ENCODE measurements at places on chromosomes 2 and 18.

- no peak for DNase-seq
These were observed 151.3 kb downstream of the KLHL29 start for GRCh38 chr2:23536326-23536725.

- DNase-seq = no peak
These were observed 425 bp downstream of the ASB3 start for GRCh38 chr2:53786352-53786704.

DNA sequence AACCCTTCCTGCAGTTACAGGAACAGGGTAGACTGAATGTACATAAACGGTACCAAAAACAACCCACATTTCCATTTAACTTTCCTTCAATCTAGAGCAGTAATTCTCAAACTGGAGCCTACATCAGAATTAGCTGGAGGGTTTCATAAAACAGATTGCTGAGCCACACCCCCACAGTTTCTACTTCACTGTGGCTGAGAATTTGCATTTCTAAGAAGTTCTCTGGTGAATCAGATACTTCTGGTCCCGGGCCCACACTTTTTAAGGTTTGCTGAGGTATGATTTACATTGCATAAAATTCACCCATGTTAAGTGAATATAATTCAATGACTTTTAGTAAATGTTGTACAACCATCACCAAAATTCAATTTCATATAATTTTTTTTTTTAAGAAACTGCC is 113.7 kb downstream of the SRBD1 start:
- DNase-seq = no peak

GRCh38 chr18:49548229-49548636 is 13.6 kb upstream of the LIPG start:
- DNase-seq = peak; percentile 17

DNA sequence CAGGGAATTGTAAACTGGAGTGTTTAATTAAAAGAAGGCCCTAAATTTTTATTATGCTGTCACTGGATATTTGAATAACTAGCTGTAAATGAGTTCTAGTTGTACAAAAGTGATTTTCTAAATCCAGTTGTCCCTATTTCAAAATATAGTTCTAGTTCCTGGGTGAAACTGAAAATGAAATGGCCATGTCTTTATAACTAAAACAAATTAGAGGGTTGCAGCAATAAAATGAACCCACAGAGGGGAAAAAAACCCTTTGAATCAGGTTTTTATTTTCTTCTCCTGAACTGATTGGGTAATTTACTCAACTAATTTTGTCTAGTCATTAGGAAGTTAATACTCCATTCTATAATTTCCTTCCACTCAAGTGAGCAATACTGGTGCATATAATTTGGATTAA is 55.6 kb upstream of the MAP4K3 start:
- no peak for DNase-seq

GRCh38 chr18:9096007-9096371 is 6.5 kb upstream of the NDUFV2 start:
- no peak for DNase-seq

DNA sequence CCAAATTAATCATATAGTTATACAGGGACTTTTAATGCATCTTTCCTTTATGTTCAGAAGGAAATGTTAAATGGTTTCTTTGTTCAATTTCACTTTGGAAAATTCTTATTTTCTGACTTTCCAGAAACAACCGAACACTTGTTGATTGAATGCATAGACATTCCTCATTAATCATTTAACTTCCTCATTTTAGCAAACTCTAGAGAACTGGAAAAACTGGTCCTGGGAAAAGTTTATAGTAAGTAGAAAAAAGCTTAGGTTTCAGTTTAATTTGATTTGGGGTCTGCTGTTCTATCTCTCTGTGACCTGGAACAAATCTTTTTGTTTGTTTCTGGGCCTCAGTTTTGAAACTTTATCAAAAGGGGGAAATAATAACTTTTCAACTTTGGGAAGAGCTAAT is 320.4 kb downstream of the CMPK2 start:
- DNase-seq = no peak

DNA sequence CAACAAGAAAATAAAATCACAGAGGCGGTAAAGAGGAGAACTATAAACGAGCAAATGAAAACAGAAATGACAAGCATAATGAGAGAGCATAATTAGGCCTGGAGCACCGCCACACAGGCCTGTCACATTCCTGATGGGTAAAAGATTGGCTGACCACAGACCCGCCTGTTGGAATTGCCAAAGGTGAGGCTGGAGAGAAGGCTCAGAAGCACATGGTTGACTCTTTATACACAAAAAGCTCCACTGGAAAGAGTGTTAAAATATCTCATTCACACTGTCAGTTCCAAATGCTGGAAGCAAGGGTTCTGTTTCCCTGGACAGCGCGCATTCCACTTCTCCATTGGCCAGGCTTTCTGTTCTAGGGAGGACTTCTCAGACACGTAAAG is 5.9 kb upstream of the LGALSL start:
- DNase-seq = no peak

GRCh38 chr2:238938401-238939055 is 90.6 kb downstream of the TWIST2 start:
- peak; percentile 94 for DNase-seq

- DNase-seq = no peak
These were observed 69.5 kb downstream of the BAZ2B start for GRCh38 chr2:159546716-159547430.

GRCh38 chr2:212777020-212777491 is 238.5 kb upstream of the ERBB4 start:
- peak; percentile 3 for DNase-seq

DNA sequence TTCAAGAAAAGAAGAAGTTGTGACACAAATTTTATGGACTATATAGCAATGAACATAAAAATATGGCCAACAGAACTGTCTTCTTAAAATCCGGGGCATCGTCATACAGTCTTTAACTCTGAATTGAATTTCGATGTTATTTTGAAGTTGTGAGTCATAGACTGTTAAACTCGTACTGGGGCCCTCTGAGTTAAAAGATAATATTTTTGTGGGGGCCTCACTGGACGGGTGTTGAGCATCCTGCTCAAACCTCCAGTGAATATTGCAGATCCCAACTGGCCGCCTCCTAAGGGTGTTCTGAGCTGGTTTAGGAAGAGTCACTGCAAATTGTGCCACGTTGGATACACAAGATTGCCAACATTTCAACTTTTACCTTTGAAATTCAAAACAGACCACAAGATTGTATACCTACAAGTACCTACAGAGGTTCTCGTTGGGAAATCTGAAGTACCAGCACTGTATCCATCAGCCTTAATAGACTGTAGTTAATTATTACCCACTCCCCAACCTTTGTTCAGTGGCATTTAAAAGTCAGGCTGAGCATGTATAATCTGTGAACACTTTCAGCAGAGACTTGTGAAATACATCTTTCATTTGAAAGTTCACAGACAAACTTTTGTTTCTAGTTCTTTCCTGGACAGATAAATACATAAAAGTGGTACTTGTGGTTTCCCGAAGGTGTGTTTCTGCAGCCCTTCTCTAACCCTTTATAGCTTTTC is 27.8 kb downstream of the KLHL23 start:
- no peak for DNase-seq

DNA sequence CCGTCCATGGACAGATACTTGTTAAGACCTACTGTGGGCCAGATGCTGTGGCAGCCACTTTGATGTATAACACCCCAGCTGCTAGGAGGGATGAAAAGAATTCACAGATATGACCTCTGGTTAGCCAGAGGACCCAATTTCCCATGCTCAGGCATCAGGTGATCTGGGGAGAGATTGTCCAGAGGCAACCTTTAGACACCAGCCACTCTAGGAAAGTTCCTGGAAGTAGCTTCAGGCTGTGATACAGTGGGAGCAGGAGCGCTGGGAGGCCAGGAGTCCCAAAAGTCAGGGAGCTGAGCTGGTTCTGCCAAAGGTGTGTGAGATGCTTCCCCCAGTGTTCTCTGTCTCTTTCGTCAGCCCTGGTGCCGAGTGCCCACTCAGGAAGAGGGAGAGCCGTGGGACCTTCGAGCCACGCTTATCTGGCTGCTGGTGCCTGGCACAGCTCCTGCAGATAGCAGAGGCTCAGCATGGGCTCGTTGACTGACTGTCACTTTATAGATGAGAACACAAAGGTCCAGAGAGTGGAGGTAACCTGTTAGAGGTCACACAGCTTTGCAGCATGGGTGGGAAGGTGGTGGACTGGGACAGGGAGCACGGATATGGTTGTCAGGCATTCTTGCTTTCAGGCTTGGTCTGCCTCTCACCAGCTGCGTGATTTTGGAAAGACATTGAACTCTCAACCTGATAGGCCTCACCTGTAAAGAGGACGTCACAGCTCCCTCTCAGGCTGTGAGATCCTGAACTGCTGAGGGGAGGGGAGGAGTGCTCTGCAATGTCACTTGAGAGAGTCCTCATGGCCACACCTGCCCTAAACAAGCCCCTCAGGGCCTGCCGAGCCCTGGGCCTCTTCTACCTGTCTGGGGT is 7.8 kb upstream of the RALB start:
- no peak for DNase-seq

DNA sequence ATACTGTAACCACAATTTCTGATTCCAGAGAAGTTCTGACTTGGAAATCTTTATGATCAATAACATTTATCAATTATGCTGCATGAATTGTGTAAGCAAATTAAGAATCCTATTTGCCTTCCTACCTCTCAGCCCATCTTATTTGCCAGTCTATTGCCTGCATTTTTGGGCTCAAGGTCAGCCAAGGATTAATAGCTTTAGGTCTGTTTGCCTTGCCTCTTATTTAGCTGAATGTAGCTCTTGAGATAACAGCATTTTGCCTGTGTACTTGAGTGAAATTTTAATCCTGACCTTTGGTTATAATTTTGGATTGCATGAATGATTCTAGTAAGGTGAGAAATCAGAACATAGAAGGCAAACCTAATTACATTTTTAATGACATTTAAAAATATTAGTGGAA is 51.2 kb downstream of the MYO3B start:
- DNase-seq = no peak

DNA sequence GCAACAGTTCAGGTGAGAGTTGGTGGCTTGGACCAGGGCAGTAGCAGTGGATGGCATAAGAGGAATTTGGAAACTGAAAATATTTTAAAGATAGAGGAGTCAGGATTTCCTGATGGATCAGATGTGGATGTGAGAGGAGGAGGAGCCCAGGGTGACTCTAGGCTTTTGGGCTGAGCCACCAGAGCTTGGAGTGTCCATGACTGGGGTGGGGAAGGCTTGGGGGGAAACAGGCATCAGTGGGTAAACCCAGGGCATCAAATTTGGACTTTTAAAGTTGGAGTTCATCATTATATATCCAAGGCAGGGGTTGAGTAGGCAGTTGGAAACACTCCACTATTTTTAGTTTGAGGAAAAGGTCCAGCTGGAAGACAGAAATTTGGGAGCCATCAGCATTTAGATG is 27.3 kb upstream of the ASB18 start:
- no peak for DNase-seq

GRCh38 chr2:240594511-240595380 is 8.2 kb downstream of the CAPN10 start:
- no peak for DNase-seq

- no peak for DNase-seq
These were observed 132.8 kb upstream of the ACVR2A start for GRCh38 chr2:147712051-147712450.

GRCh38 chr2:180291552-180292421 is 284.7 kb upstream of the CWC22 start:
- DNase-seq = no peak

DNA sequence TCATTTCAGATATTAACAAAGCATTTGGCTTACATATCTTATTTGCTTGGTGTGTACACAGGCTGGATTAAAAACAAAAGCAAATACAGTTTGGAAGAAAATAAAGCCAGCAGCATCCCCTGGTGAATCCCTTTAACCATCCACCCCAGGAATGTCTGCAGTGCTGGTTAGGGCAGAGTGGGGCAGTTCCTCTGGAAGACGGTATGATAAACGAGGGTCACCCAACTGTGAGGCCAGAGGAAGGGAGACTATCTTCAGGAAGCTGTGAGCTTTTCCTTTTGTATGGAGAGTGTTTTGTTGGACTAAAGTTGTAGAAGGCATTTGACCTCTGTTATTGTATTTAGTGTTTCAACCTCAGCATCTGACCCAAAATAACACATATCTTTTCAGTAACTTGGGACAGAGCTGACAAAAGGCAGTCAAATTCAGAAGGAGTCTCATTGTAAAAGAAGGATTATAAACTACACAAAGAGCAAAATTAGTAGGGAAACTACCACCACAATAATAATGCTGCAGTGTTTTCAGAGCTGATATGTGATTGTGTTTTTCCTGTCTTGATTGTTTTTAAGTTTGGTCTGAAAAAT is 159.1 kb downstream of the FMNL2 start:
- no peak for DNase-seq

- DNase-seq = no peak
These were observed 36.1 kb downstream of the DHRS9 start for GRCh38 chr2:169105476-169105875.

- no peak for DNase-seq
These were observed 61.4 kb downstream of the MTCL1 start for GRCh38 chr18:8766559-8767293.

GRCh38 chr2:2007551-2008501 is 263.5 kb upstream of the PXDN start:
- no peak for DNase-seq

DNA sequence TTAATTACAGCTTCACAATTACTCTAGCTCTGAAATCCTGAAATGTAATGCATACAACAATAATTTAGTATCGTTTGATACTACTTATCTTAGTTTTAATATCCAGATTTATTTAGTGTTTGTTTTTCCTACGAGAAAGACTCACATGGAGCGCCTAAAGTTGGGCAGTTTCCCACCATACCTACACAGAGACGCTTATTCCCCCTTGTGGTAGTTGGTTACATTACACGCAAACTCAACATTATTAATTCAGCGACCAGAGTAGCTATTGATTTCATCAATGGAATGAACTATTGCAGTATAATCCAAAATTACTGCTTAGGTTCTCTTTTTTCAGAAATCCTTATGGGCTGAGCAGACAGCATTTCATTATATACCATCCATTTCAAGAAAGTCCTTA is 164.0 kb upstream of the REG3G start:
- no peak for DNase-seq

- DNase-seq = no peak
These were observed 36.7 kb downstream of the NCK2 start for GRCh38 chr2:105781274-105781978.

GRCh38 chr18:59950215-59950944 is 50.6 kb downstream of the PMAIP1 start:
- peak; percentile 62 for DNase-seq

GRCh38 chr2:230908092-230908594 is 16.9 kb downstream of the GPR55 start:
- no peak for DNase-seq

DNA sequence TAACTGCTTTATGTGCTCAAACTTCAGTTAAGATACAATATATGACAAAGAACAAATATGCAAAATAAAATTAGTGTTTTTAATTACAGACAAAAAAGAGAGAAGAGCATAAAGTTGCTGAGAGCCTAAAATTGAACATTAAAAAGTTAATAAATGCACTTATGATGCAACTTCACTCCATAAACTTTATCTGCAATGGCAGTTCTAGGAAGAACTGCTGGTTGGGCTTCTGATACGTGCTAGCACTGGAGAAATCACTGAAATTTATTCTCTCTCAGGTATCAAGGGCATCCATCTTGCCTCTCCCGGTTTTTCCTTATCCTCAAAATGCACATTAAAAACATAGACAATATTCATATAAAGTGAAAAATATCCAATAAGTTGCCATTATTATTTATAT is 35.7 kb downstream of the MYO3B start:
- no peak for DNase-seq

- DNase-seq = no peak
These were observed 49.1 kb downstream of the ZEB2 start for GRCh38 chr2:144470816-144471215.

GRCh38 chr2:15159751-15160177 is 401.4 kb downstream of the NBAS start:
- DNase-seq = peak; percentile 44

Measured in fibroblast of skin of left quadriceps (primary cell).